ENCODE measurements at places on chromosomes 7 and 10. TPM values are rescaled to one million over a fixed set of nuclear protein-coding genes. Genes with fewer than 3 reads are reported as not detected.

The NEUROG3 gene
- not detected for total RNA-seq

DNA sequence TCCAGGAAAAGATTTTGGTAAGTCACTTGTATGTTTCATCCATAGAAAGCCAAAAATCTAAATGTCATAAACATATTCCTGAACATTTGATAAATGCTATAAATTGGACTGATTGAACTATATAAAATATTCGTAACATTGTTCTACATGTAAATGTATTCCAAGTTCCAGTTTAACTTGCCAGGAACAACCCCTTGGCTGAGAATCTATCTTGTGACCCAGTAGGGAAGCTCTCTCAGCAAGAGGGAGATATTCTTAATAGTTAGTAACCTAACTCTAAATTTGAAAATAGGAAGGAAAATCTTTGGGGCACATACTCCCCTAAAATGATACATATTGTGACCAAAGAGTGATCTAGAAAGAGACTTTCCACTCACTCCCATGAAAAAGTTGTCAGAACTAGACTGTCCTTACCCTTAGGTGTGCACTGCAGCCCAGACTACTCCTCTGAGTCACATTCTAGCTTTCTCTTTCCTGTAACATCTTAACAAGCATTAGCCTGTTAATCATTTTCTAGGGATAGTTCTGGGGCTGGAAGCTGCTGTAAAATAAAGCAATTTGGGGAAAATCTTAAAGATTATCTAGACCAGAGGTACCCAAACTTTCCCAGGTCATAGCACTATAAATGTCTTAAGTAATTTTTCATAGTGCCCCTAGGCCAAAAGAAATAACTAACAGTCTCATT is 73.7 kb upstream of the SKAP2 start:
- DNase-seq: no peak

GRCh38 chr7:39714447-39715091 is 91.2 kb downstream of the RALA start:
- no peak for DNase-seq

GRCh38 chr7:38817526-38817925 is 91.5 kb downstream of the VPS41 start:
- DNase-seq: no peak

DNA sequence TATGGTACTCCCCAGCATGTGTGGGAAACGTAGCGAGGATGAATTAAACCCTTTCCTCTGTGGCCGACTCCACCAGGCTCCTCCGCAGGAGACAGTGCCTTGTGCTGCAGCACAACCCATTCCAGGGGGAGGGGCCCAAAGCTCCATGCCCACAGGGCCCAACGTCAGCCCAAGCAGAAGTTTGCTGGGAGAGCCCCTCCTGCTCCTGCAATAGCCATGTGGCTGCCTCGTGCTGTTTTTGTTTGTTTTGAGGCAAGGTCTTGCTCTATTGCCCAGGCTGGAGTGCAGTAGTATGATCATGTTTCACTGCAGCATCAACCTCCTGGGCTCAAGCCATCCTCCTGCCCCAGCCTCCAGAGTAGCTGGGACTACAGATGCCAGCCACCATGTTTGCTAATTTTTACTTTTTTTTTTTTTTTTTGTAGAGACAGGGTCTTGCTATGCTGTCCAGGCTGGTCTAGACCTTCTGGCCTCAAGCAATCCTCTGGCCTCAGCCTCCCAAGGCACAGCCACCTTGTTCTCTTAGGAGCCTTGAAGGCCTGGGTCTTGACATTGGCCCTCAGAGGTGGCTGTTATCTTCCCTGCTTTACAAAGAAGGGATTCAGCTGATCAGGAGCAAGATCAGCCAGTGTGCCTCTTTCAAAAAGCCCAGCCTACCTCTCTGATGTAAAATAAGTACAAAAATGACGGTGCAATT is 102.8 kb downstream of the DYNC2I1 start:
- DNase-seq: no peak

DNA sequence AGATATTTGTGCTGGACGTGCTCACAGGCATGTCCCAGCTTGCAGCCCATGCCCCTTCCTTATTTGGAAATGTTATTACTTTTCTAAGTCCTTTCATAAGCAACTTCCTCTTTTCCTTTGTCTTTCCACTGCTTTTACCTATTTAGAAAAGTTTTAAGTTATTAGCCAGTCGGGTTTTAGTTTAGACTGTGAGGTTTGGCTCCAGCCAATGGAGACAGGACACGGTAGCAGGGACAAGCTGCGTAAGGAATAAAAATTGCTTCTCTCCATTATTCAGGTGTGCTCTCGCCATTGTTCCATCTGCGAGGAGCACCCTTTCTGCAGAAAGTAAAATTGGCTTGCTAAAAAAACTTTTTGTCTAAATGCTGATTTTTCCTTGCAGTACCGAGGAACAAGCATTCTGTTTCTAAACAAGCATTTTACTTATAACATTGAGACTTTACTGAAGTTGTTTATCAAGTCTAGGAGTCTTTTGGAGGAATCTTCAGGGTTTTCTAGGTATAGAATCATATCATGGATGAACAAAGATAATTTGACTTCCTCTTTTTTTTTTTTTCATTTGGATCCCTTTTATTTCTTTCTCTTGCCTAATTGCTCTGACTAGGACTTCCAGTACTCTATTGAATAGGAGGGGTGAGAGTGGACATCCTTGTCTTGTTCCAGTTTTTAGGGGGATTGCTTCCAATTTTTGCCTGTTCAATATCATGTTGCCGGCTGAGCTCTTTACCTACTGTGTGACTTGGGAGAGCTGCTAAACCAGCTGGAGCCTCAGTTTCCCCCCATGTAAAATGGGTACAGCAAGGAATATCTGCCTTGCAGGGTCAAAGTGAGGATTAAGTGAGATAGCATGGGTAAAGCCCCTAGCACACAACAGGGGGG is 63.8 kb downstream of the ALOX5 start:
- no peak for DNase-seq

GRCh38 chr10:110901954-110902819 is 16.8 kb downstream of the BBIP1 start:
- DNase-seq: no peak

GRCh38 chr10:118573512-118573911 is 21.9 kb downstream of the PRLHR start:
- DNase-seq: no peak

DNA sequence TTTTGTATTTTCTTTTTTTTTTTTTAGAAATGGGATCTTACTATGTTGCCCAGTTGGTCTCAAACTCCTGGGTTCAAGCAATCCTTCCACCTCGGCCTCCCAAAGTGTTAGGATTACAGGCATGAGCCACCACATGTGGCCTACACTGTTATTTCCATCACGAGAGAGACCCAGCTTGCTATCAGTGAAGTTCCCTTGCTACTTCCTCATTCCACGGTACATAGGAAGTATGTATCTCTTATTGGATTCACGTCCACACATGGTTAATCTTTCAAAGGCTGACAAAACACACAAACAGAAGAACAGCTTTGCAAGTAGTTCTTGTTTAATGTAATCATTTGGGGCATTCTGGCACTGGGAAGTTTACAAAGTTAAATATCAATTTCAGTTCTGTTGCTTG is 50.9 kb downstream of the DCLRE1A start:
- DNase-seq: no peak

DNA sequence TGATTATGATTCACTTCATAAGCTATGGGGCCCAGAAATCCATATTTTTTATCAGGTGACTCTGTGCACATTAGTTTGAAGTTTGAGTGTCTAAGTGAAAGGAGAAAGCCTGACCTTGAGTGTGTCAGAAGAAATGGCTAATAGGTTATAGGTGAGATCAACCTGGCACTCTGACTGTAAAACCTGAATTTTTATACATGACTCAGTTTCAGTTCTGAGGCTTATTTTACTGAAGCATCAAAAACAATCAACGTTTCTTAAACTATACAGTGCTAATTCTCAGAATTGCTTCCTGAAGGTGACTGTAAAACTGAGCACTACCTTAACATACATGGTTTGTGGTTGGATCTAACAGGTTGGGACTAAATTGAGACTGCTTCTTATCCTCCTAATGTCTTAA is 159.4 kb upstream of the AHR start:
- no peak for DNase-seq

- no peak for DNase-seq
Observed at GRCh38 chr10:132515811-132516726, 21.5 kb upstream of the INPP5A start.

DNA sequence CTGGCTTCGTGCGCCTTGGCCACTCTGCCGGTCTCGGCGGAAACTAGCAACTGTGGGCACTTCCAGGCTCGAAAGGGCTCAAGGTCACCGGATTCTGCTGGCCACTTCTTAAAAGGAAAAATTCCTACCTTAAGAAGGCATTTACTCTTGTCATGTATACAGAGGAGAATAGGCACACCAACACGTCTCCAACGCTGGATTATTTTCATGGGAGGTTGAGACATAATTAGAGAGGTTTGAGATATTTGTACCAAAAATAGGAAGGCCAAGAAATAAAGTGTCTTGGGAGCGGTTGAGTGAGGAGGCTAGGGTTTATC is 4.5 kb upstream of the CYP26A1 start:
- no peak for DNase-seq

GRCh38 chr10:101047268-101047667 is 14.5 kb upstream of the KAZALD1 start:
- no peak for DNase-seq

GRCh38 chr7:95394370-95394769 is 1.8 kb downstream of the PON3 start:
- DNase-seq: no peak

GRCh38 chr7:18666107-18666728 is 170.7 kb downstream of the HDAC9 start:
- DNase-seq: peak; percentile 35

All from naive thymus-derived CD8-positive, alpha-beta T cell (primary cell).